ENCODE measurements at places on chromosomes 13 and 19.

DNA sequence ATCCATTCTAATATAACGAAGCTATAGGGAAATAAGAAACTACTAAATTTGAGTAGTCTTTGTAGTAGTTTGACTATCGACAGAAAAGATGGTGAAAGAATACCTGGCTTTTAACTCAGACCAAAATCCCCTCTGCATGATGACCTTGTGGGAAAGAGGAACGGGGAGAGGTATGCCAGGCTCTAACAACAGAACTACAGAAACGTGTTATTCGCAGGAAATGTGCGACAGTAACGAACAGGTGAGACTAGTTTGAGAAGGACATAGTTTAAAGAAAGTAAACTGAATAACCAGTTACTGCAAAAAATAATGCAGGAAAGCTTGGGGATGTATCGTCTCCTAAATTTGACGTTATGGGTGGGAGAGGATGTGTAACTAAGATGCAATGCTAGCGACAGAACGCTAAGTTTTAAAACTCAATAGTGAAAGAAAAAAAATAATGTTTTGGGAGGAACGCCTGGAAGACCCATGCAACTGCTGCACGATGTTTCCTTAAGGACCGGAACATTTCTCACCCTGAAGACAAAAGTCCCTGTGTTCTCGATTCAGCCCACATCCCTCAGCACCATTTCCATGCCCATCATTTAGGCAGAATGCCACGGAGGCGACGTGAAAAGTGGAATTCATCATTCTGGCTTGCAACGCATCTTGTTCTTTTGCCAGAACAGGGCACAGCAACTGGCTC lies 1.6 kb upstream of the RAP2A start:
- DNase-seq: no peak

DNA sequence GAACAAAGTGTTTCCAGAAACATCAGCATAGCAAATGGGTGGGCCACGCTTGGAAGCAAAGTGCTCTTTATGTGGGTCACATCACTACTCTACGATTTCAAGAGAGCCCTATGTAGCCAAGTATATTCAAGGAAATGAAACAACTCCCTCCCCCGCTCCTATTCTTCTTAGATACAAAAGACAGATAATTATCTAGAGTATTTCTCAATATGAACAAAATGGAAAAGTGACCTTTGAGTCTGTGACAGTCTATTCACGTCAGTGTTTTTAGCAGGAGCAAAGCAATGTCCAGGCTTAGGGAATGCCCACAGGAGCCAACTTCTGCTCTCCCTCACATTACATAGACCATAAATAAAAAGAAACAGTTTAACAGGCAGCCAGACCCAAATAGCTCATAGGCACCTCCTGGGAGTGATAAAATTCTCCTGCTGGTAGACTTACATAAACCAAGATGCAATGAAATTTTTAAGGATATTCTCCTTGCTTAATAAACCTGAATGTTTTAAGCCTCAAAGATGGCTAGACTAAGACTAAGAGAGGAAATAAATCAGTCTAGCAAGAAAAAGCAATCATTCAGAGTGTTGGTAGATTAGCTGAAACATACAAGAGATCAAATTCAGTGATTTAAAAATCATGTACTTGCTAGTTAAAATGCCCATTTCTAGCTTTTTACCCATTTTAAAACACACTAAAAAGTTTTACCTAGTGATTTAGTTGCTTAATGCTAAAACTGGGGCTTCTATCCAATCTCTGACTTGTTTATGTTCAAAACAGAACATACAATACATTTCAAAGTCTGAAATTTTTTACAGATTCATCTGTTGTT lies 182.8 kb downstream of the RGCC start:
- DNase-seq: no peak

DNA sequence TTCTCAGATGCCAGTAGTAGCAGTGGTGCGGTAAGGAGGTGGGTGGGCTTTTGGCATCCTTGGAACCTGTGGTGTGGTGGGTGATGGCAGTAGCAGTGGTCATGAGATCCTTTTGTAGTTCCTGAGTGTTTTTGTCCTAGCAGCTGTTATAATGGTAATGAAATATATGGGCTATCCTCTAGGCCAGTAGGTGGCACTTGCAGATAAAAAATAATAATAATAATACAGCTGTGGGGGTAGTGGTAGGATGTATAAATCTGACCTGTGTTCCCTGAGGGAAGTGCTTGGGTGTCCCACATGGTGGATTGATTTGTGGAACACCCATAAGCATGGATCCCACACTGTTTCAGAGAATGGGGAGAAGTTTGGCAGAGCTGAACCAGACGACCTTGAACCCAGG lies 334.0 kb downstream of the SLITRK5 start:
- no peak for DNase-seq

DNA sequence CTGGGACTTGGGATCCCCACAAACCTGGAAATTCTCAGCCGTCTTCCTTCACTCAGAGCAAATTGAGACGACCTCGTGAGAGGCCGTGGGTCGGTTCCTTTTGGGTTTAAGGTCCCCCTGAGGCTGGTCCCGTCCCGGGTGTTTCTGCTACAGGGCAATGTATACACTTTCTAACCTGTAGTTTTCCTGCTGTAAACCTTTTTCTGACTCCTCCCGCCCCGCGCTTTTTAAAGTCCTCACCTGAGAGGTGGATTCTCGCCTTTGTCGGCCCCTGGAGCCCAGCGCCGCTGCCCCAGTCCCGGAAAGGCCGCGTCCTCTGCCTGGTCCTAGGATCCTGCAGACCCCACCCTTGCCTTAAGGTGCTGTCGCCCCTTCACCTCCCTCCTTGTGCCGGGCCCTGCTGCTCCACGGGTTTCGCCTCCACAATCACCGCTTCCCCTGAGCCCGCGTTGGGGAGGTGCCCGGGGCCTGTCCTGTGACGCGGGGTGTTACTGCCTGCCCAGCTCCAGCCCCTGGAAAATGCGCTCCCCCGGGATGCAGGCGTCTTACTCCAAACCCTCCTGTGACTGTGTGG lies 391 bp downstream of the ZNF761 start:
- no peak for DNase-seq

- DNase-seq: no peak
These were observed 88.4 kb downstream of the SACS start for GRCh38 chr13:23344931-23345595.

- peak; percentile 87 for DNase-seq
These were observed 30.2 kb downstream of the CYP2F1 start for GRCh38 chr19:41144403-41144802.

GRCh38 chr19:49761625-49762311 lies 1.3 kb downstream of the TSKS start:
- no peak for DNase-seq

DNA sequence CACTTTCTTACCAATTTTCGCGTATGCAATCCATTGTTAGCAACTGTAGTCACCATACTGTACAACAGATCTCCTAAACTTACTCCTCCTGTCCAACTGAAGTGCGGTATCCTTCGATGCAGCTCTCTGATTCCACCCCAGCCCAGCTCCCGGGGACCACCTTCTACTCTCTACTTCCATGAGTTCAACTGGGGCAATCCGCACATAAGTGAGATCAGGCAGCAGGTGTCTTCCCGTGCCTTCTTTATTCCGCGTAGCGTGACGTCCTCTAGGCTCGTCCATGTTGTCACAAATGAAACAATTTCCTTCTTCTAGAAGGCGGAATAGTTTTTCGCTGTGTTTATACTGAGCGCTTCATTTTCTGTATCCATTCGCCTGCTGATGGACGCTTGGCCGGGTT lies 8.4 kb downstream of the LILRB1 start:
- no peak for DNase-seq

DNA sequence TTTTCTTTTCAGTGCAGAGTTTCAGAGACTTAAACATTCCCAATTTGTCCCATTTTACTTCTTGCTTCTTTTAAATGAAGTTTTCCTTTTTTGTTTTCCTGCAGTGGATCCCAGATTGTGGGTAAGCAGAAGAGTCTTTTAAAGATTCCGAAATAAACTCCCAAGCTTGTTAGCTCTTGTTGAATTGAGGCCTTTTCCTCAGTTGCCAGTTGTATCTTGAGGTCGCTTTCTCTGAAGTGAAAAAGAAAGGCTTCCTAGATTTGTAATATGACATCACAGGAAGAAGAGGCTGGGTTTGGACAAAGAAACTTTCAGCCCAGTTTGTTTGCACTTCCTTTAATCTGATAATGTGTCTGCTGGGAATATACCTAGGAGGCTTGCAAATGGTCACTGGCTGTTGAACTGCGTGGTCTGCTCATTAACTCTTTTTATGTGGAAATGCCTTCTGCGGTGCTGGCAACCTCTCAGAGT lies at the start of gene LPAR6:
Gene LPAR6, minus strand, starts transcription at position 233 of the 471 bp plus-strand sequence. CDS start 690 bp downstream, outside the sequence.
- DNase-seq: no peak

DNA sequence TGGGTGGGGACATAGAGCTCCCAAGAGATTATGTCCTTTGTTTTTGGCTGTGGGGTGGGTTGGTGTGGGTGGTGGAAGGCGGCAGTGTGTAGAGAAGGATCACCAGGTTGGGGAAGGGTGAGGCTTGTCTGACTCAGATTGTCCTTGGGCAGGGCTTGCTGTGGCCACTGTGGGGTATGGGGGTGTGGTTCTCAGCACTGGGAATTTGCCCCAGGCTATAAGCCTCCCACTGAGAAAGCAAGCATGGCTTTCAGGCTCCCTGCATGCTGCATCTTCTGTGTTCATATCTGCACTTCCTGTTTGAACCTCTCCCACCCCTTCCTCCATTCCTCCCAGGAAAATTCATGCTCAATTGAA lies 34.9 kb downstream of the DNAJC15 start:
- DNase-seq: peak; percentile 96

DNA sequence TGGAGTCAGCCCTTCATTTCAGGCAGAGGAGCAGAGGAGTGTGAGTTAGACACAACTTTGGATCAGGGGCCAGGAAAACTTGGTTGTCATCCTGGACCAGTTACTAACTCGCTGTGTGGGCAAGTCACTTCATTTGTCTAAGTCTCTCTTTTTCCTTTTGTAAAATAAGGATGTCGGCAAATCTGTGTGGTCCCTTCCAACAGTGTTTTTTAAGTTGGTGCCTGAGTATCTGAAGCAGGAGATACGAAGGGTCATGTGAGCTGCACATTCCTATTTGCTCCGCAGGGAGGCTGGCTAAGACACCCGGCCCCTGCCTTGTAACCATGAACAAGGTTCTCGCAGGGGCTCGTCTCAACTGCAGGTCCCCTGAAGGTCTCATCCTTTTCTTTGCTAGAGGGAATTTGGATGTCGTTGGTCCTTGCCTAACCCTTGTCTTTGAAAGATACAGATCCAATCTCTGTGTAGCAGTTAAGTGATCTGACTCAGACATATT lies 64.3 kb downstream of the LRCH1 start:
- no peak for DNase-seq

- no peak for DNase-seq
These were observed 117.6 kb downstream of the MIPEP start for GRCh38 chr13:23771552-23771951.

- no peak for DNase-seq
These were observed 4.1 kb downstream of the DAZAP1 start for GRCh38 chr19:1411255-1412191.

GRCh38 chr13:39943711-39944110 lies 288.2 kb downstream of the COG6 start:
- DNase-seq: no peak

GRCh38 chr13:79385694-79386093 lies 20.4 kb downstream of the RBM26 start:
- DNase-seq: no peak

GRCh38 chr19:29528946-29529645 lies 3.3 kb downstream of the VSTM2B start:
- no peak for DNase-seq

DNA sequence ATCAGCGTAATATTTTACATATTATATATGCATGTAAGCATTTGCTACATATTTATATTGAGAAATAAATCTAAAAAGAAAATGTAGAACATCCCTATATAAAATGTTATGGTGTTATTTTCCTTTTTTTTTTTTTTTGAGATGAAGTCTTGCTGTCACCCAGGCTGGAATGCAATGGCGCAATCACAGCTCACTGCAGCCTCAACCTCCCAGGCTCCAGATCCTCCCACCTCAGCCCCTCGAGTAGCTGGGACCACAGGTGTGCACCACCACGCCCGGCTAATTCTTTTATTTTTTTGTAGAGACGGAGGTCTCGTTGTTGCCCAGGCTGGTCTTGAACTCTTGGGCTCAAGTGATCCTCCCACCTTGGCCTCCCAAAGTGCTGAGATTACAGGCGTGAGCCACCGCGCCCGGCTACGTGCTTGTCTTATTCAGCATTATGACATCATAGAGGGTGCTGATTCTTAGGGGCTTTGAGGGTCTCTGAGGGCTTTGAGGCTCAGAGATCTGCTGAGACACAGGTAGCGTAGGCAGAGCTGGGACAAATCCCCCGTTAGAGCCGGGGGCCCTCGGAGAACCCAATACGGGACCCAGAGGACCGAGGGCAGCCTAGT lies 101.9 kb downstream of the GADD45B start:
- DNase-seq: no peak

DNA sequence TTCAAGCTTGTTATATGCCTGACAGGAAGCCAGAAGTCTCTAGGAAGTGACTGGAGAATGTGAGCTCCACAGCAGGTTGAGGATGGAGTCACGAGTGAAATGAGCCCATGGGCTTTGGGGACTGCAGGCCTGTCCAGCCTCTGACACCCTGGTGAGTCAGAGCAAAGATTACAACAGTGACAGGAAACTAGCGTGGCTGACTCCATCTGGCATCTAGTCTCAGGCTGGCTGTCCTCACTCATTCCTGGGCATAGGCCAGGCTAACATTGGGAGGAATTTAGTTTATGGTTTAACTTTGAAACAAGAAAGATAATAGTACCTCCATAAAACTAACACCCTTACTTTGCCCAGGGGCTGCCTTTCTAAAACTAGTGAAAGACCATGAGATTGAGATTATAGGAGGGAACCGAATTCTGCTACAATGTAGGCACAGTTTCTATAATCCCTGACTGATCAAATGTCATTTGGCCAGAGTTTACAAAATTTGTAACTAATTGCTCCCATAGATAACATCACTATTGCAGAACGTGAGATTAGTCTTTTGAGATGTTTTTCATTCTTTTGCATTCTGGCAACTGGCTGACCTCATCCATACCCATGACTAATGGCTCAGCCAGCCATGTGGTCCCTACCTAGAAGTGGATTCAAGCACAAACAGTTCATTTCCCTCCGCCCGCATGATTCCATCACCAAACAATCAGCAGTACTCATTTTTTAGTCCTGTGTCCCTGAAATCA lies 28.4 kb downstream of the PSG1 start:
- DNase-seq: peak; percentile 90

- DNase-seq: no peak
These were observed 9.8 kb downstream of the FZR1 start for GRCh38 chr19:3515891-3516422.

DNA sequence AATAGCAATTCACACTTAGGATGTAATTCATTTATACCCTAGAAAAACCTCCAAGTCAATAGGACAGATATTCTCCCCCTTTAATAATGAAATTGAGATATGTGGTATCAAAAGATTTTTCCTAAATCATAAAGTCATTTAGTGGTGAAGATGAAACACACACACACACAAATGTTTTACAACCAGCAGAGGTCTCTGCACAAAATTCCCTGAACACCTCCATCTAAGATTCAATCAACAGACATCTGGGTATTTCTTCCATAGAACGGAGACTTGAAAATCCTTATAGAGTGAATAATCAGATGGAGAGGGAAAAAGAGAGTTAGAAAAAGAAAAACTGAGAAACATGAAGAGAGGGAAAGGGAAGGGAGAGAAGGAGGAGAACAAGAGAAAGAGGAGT lies 52.8 kb downstream of the MYCBP2 start:
- DNase-seq: no peak

Data from SW480 (cell line).